Chondrocyte (in vitro differentiated cells): ENCODE measurements at places on chromosomes 6 and 20. TPM values are rescaled to one million over a fixed set of nuclear protein-coding genes. Genes with fewer than 3 reads are reported as not detected.

PACRG gene
- 0.59 to 2.5 TPM (median 1.1 TPM) in 3 replicates for total RNA-seq

SFTA2 gene
- total RNA-seq: not detected in 3 replicates

RSPH9 gene
- 0.22 to 0.38 TPM (median 0.22 TPM) in 3 replicates for total RNA-seq

TPBG gene
- total RNA-seq: 10.6 to 11.9 TPM (median 11.2 TPM) in 3 replicates

MYLK2 gene
- total RNA-seq: 1.3 to 3.3 TPM (median 2.9 TPM) in 3 replicates

ADGRG6 gene
- total RNA-seq: 1.7 to 2.5 TPM (median 2.5 TPM) in 3 replicates

FAM210B gene
- total RNA-seq: 32.2 to 44.0 TPM (median 32.6 TPM) in 3 replicates

KCNS1 gene
- 0.55 to 1.1 TPM (median 0.59 TPM) in 3 replicates for total RNA-seq

TP53TG5 gene
- total RNA-seq: not detected in 3 replicates

CFAP206 gene
- 0.12 to 0.73 TPM (median 0.44 TPM) in 3 replicates for total RNA-seq

SLC12A5 gene
- total RNA-seq: 0.89 to 2.1 TPM (median 1.9 TPM) in 3 replicates

PTK6 gene
- not detected in 3 replicates for total RNA-seq

C4B gene
- total RNA-seq: 7.3 to 10.3 TPM (median 9.6 TPM) in 3 replicates

PLAGL1 gene
- 81.9 to 105 TPM (median 83.1 TPM) in 3 replicates for total RNA-seq

OGFR gene
- 31.5 to 32.2 TPM (median 31.8 TPM) in 3 replicates for total RNA-seq

BPIFB4 gene
- not detected in 3 replicates for total RNA-seq

LTA gene
- not detected in 3 replicates for total RNA-seq

PBOV1 gene
- not detected in 3 replicates for total RNA-seq

BMP5 gene
- not detected in 3 replicates for total RNA-seq

MEI4 gene
- not detected in 3 replicates for total RNA-seq

DOK5 gene
- 8.7 to 14.3 TPM (median 9.0 TPM) in 3 replicates for total RNA-seq

CAGE1 gene
- not detected in 3 replicates for total RNA-seq

C6orf141 gene
- total RNA-seq: not detected in 3 replicates

SIRPD gene
- not detected in 3 replicates for total RNA-seq

GMDS gene
- 34.0 to 35.6 TPM (median 34.3 TPM) in 3 replicates for total RNA-seq

GNMT gene
- 0.53 TPM in 1 of 3 replicates, not detected in the others for total RNA-seq

RUNX2 gene
- total RNA-seq: 12.2 to 20.4 TPM (median 14.0 TPM) in 3 replicates
